ENCODE measurements at places on chromosomes 7 and 10.

DNA sequence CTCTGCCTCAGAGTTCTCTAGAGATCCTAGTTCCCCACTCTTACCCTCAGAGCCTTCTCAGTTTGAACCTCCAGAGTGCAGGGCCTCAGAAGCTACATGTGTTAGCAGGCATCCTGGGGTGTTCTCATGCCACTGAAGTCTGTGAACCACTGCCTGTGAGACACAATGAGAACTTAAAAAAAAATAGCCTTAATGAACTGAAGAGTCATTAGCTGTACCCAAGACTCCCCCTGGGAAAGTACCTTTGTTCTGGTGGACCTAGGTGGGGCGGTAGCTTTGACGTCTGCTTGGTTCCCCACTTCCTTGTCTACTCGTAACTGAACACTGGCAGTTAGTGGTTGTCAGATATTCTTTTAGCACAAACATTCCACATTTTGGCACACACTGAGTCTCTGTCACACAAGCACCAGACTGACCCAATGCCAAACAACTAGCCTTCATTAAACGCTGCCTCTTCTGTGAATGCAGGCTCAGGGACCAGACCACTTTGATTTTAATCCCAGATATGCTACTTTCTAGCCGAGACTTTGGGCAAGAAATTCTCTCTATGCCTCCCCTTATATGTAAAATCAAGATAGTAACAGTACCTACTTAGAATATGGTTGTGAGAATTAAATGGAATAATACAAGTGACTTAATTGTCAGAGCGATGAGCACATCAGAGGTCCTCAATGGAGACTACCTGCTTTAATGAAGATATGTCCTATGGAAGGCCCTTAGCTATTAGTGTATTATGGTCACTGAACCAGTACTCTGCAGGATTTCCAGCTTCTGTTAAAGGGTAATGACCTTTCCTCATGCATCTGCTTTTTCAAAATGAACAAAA, 75.3 kb upstream of the CC2D2B start:
- no peak for DNase-seq

DNA sequence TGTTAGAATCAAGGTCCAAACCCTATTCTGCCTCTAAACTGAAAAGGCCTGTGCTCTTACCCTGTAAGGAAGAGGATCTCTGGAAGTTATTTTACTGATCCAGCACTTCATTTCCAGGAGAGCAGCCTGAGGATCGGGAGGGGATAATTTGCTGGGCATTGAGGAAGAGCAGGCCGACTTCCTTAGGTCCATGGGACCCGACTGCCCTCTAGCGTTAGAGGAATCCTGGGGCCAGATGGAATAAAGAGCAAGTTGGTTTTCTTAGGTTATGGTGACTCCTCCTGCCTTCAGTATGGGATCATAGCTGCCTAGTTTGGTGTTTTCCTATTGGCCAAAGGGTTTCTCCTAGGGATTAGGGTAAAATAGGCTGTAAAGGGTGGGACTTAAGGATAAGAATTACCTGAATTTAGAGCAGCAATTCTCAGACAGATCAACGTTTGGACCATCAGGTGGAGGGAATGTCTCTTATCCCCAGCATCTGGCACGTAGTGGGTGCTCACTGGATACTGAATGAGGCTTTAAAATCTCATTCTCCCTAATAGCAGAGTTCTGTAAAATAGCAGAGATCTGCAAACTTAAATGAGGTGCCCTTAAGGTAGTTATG, 40.0 kb upstream of the SORBS1 start:
- peak; percentile 3 for DNase-seq

DNA sequence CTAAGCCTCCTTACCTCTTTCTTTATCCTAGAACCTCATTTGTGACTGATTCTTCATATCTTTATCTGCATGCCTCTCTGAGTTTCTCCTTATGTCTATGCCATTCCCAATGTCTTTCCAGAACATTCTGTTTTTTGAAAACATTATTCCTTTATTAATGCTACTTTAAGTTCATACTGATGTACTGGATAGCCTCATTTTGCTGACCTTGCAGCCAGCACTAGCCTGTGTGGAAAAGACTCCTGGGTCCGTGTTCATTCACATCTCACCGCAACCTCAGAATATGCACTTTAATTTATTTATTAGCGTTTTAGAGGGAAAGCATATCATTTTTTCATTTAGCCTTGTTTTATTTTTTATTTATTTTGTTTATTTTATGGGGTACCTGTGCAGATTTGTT, 208.1 kb upstream of the NPVF start:
- no peak for DNase-seq

DNA sequence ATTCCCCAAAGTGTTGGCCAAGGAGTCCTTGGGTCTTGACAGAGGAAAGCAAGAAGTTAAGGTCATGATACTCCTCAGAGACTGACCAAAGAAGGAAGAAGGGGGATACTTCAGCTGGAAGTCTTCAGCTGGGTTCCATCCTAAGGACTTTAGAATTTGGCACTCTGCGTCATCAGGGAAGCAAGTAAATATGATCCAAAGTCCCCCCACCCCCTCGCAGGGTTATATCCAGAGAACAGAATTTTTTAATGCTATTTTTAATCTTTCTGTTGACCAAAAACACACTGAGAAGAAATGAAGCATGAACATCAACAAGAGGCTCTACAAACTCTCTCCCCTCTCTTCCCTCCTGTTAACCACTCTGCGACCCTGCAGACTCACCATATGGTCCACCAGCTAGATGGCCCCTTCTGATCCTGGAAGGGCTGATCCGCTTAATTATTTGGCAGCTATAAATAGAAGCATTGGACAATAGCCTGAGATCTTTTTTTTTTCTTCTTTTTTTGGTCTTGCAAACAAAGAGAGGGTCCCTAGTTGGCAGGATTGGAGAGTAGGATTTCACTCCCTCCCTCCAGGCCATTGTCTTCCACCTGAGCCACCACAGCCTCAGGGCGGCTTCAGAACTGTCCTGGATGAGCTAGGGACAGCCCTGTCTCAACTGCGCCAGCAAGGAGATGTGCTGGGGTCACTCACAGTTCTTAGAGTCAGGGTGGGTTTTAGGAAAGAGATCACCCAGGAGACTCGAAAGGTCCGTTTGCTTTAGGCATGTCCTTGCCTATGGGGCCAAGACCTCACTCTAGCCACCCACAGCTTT, 196.0 kb downstream of the KCNMA1 start:
- no peak for DNase-seq

GRCh38 chr10:13400196-13400965, 52.3 kb upstream of the SEPHS1 start:
- DNase-seq = no peak

- DNase-seq = peak; percentile 20
Measured at GRCh38 chr10:11874568-11875493, 51.7 kb downstream of the PROSER2 start.

- no peak for DNase-seq
Measured at GRCh38 chr10:384538-385305, 249.5 kb downstream of the ZMYND11 start.

DNA sequence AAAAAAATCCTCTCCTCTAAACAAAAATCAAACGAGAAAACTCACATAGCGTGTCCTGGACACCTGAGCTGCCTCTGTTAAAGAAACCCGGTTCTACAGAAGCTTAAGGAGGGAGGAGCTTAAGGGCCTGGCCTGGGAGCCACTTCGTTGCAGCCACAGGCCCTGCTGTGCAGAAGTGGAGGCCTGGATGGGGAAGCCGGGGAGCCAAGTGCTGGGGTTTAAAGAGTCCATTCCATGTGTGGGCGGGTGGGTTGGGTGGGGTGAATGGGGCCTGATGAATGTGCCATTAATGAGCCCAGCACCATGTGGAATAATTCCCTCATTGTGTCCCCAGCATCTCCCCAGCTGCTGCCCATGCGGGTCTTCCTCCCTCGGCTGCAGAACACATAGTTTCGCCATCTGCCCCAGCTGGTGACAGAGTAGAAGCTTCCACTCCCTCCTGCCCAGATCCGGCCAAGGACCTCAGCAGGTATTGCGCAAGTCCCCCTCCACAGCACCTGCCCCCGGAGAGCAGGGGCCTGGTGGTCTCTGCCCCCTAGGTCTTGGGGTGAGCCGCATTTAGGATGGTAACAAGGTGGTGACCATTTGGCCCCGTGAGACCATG, 127.8 kb upstream of the BTBD16 start:
- DNase-seq = no peak

DNA sequence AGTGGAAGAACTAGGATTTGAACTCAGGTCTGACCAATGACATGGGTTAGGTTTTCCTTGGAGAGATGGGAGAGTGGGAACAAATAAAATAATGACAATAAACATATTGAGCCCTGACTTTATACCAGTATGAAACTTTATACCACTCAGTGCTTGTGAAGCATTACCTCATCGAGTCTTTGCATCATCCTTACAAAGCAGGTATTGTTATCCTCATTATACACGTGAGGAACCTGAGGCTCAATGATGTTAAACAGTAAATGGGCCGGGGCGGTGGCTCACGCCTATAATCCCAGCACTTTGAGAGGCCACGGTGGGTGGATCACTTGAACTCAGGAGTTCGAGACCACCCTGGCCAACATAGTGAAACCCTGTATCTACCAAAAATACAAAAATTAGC, 47.7 kb downstream of the HHEX start:
- DNase-seq = no peak

GRCh38 chr7:137110535-137110934, 233.0 kb downstream of the PTN start:
- no peak for DNase-seq

DNA sequence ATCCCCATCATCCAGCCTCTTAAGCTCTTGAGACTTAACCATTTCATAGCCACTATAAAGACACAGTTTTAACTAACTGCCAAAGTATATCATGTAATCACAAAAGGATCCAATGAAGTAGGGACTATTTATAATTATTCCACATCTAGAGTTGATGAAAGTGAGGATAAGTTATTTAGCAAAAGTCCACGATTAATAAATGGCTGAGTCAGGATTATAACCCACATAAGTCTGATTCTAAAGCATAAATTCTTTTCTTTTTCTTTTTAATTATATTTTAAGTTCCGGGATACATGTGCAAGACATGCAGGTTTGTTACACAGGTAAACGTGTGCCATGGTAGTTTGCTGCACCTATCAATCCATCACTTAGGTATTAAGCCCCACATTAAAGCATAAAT, 166.1 kb downstream of the PPP1R3A start:
- DNase-seq = no peak

DNA sequence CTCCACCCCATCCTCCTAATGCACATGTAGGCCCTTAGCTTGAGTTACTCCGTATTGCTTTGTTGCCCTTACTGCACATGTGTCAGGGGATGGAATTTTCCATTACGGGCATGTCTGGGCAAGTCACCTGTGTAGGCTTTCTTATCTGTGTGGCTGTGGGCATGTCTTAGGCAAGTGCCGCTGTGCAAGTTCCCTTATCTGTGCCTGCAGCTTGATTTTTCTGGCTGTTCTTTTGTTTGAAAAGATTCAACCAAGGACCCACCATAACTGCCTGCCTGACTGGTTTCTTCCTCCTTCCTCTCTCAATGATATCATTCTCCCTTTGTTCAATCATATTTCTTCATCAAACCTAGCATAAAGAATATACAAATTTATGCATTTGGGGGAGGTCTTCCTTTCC, 88.5 kb downstream of the AKR1D1 start:
- DNase-seq = no peak

GRCh38 chr7:39501358-39501757, 64.8 kb upstream of the YAE1 start:
- no peak for DNase-seq

Data from effector CD8-positive, alpha-beta T cell (primary cell).